ENCODE measurements at places on chromosomes 1 and 21.

DNA sequence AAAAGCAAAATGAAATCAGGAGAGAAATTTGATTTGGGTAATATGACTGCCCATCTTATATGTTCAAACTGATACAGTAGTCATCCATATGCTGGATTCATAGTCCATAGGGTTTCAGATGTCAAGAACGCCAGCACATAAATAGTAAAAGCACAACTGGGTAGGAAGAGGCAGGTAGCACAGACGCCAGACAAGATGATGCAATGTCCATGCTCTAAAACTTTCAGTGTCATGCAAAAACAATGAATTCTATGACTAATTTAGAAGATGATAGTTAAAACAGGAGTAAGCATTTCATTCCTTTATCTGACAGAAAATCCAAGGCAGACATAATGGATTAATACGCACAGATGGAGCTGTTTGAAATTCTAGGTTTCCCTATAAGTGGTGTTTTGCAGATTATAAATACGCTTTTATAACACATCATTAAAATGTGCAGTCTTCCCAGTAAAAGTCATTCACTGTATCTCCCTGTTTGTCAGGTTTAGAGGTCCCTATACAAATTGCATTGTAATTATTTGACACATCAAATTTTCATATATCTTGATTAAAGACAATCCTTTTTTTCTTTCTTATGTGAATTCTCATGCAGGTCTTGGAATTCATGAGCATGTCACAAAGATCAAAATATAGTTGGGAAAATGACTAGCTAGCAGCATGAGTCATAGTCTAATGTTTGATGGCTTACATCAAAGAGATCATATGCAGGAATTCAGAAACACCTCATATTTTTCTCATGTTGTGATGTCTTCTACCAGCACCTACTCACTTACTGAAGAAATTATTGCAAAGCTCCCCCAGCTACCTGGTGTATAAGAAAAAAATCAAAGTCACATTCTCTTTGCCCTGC is 139.9 kb downstream of the DSCAM start:
- no peak for DNase-seq

DNA sequence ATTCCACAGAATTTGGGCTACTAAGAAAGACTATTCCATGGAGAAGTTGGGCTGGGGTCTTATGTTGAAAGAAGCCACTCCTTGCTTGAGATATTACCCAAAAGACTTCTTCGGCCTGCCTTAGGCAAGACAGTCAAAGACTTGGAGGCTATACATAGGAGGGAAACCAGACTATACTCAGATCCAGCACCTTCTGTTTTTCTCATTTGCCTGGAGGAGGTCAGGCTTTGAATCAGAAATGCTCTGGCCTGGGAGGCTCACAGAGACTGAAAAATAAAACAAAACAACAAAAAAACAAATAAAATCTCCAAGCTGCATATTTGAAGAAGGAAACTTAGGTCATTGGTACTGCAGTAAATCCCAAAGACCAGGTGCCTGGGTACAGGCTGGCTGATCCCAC is 38.4 kb upstream of the EXOSC10 start:
- no peak for DNase-seq

DNA sequence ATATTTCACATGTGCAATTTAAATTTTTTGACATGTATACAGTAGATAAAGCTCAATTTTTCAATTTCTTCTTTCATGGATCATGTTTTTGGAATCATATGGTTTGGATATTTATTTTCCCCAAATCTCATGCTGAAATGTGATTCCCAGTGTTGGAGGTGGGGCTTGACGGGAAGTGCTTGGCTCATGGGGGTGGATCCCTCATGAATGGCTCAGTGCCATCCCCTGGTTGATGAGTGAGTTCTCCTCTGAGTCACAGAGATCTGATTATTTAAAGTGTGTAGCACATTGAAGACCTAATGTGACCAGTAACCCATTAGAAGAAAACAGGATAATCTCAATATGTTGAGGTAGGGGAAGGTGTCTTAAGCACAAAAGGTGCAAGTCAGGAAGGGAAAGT is 9.1 kb upstream of the IFI16 start:
- DNase-seq: no peak

DNA sequence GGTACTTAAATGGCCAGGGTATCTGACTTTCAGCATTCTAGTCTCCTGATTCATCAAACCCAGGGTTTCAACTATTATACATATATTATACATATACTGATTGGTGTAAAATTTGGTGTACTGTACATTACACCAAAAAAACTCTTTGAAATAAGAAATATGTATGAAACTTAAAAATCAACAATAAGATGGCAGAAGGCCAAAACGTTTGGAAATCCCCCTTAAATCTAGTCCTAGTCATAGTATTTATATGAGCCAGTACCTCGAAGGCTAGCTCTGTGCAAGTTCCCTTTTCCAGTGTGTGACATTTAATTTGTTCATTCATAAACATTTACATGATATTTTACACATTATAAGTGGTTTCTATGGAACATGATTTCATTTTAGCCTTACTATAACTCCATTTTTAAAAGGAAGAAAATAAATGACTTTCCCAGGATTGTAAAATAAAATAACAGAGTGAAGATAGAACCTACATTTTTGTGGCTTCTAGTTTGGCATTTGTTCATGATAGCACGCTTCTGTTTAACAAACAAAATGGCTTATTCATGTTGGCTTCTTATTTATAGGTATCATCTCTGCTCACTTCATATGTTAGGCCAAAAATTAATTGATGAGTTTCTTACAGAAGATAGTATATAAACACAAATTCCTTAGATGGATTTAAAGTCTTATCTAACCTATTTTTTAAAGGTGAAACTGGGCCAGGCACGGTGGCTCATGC is 18.8 kb upstream of the ZNF281 start:
- no peak for DNase-seq

- DNase-seq: no peak
Measured at GRCh38 chr1:39452540-39452939, 38.9 kb upstream of the BMP8A start.

DNA sequence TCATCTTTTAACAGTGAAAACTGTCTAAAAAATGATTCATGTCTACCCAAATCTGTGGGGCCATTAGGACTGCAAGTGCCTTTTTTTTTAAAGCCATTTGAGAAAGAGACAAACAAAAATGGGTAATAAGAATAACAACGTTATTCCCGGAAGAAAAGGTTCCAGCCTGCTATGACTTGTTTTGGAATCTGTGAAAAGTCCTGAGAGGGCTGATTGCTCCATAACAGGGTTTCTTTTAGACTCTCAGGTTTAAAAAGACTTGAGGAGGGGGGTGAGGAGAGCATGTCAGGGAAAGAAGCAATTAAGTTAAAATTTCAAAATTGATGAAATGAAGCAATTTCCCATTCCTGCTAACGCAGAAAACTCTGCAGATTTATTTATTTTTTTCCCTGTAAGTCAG is 56.4 kb downstream of the CACHD1 start:
- no peak for DNase-seq

DNA sequence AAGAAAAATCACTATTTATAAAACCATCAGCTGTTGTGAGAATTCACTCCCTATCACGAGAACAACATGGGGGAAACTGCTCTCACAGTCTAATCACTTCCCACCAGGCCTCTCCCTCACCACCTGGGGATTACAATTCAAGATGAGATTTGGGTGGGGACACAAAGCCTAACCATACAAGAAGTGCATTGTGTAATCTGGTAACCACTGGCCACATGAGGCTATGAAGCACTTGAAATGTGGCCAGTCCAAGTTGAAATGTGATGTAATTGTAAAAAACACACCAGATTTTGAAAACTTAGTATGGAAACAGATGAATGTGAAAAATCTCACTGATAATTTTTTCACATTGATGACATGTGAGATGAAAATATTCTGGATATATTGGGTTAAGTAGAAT is 293.8 kb downstream of the TTLL7 start:
- DNase-seq: no peak

- no peak for DNase-seq
Measured at GRCh38 chr1:106022312-106022902, 1034.1 kb upstream of the PRMT6 start.

DNA sequence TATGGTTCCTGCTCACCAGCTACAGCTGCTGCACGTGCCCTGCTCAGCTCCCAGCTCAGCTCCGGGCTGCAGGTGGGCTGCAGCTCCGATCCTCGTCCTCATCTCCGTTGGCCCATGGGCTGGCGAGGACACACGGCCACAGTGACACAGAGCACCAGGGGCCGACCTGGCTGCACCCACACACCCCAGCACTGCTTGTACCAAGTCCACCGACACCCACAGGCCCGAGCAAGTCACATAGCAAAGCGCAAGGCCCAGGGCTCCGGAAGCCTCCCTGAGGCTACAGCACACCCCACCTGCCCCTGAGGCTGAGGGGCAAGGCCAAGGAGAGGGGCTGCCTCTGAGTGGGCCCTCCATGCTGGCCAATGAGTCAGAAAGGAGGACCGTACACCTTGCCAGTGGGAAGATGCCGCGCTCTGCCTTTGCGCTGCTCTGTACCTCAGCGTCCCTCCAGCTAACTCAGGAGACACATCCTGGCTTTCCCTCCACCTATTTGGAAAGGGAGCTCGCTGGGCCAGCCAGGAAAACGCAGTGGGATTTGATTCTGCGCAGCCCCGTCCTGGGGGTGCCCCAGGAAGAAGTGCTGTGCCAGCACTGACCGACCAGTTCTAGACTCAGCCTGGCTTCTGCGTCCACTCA is 124.8 kb downstream of the SIK1 start:
- no peak for DNase-seq

GRCh38 chr1:212677573-212677972 is 22.1 kb downstream of the BATF3 start:
- DNase-seq: no peak

- DNase-seq: no peak
Measured at GRCh38 chr1:95216292-95216990, 17.6 kb upstream of the RWDD3 start.

GRCh38 chr1:233364695-233365539 is 37.4 kb downstream of the MAP3K21 start:
- no peak for DNase-seq

DNA sequence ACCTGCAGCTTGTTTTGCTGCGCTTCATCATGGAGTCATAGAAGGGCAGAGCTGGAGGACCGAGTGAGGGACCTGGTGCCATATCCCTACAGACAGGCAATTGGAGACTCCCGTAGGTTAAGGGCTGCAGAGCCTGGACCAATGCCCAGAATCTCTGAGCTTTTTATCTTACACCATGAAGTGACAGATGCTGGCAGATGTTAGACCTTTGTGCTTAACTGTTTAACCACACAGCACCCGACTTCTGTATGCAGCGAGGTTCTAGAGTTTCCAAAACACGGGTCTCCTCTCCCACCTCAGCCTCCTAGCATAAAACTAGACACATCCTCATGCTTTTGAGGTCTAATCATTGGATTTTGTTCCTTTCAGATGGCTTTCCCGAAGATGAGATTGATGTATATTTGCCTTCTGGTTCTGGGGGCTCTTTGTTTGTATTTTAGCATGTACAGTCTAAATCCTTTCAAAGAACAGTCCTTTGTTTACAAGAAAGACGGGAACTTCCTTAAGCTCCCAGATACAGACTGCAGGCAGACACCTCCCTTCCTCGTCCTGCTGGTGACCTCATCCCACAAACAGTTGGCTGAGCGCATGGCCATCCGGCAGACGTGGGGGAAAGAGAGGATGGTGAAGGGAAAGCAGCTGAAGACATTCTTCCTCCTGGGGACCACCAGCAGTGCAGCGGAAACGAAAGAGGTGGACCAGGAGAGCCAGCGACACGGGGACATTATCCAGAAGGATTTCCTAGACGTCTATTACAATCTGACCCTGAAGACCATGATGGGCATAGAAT is 47.6 kb downstream of the B3GALT5 start:
- no peak for DNase-seq

- no peak for DNase-seq
Measured at GRCh38 chr1:89900791-89901708, 80.2 kb downstream of the LRRC8D start.

DNA sequence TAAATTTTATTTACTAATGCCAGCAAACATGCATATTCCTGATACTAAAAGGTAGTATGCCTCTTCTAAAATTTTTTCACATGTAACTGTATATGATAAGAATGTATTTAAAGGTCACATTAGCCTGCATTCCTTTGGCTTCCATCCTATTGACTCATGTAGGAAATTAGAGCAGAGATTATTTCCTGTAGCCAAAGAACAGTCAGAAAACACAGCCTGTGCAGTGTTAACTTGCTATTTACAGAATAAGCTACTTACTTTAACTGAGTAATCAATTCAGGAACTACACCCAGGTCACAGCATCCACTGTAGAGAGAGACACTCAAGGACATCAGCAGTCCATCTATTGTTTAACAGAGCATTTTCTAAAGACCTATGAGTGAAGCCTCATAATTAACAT is 154.5 kb upstream of the ADGRL4 start:
- no peak for DNase-seq

DNA sequence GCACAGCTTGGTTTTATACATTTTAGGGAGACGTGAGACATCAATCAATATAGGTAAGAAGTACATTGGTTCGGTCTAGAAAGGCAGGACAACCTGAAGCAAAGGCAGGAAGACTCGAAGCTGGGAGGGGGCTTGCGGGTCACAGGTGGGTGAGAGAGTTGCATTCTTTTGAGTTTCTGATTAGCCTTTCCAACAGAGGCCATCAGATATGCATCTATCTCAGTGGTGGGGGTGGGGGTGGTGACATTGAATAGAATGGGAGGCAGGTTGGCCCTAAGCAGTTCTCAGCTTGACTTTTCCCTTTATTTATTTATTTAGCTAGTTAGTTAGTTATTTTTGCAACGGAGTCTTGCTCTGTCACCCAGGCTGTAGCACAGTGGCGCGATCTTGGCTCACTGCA is 85.6 kb downstream of the WDR4 start:
- no peak for DNase-seq

DNA sequence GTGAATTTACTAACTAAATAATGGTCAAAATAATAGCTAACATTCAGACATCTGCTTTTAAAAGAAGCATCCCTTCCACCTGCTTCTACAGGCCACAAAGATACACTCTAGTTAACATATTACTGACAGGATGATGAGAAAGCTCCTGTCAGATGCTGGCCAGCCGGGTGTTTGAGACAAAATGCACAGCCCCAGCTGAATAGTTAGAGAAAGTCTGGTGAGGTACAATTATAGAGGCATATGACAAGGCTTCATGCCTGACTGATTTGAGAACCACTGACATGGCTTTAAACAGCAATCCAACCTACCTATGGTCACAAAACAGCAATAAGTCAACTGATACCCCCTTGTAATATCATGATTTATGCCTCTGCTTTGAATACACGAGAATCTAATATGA is 137.0 kb downstream of the DENND1B start:
- no peak for DNase-seq

DNA sequence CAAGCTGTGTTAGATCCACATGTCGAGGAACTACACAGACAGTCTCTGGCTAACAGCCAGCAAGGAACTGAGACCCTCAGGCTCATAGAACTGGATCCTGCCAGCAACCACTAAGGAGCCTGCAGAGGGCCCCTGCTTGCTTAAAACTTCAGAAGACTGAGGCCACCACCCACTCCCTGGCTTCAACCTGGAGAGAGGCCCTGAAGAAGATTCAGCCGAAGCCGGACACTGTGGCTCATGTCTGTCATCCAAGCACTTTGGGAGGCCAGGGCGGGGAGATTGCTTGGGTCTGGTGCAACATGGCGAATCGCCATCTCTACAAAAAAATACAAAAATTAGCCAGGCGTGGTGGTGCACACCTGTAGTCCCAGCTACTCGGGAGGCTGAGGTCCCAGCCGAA is 92.6 kb upstream of the TMPRSS2 start:
- no peak for DNase-seq

- no peak for DNase-seq
Measured at GRCh38 chr1:45769261-45769932, 18.9 kb upstream of the IPP start.

GRCh38 chr1:9110669-9111356 is 18.1 kb downstream of the GPR157 start:
- DNase-seq: peak; percentile 70

All from stimulated activated CD4-positive, alpha-beta T cell treated with anti-CD3 and anti-CD28 coated beads, TNF-alpha, amount 100 ng/mL, for 4 hours (primary cell).